CD4-positive, alpha-beta T cell treated with Interferon gamma for 1 hour (primary cell): ENCODE measurements at places on chromosomes 5 and 9.

- no peak for DNase-seq
Measured at GRCh38 chr9:86175743-86176456, 76.5 kb upstream of the GOLM1 start.

DNA sequence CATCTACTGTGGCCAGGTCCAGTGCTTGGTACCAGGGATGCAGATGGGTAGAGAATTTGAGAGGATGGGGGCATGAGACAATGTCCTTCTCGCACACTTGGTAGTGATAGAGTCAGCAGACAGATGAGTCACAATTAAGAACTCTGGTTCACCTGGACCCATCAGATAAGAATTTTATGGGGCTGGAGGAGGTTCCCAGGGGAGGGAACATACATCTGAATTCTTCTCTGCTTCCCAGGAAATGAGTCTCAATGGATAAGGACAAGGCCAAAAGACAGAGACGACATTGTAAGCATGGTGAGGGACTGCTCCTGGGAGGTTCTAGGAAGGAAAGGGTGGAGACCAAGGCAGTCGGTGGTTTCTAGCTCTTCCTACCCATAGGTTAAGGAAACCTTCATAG lies 5.3 kb downstream of the SLC4A9 start:
- DNase-seq: no peak

GRCh38 chr9:93577078-93577974 lies 942 bp downstream of the PHF2 start:
- no peak for DNase-seq

DNA sequence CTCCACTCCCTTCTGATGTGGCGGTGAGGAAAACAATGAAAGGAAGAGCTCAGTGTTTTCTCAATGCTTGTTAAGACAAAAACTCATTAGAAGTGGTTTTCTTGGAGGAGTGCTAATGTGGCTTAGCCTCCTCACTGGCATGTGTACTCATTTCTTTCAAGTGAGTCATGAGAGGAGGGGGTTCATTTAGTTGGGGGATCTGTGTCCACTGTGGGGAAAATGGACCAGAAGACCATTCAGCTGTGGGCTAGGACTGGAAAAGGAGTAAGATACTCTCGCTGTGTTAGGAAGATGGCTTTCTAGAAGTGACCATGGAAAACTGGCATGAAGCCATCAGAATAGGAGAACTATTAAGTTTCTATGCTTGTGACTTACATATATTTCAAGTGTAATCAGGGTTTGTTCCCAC lies 23.5 kb downstream of the KLF9 start:
- DNase-seq: no peak

DNA sequence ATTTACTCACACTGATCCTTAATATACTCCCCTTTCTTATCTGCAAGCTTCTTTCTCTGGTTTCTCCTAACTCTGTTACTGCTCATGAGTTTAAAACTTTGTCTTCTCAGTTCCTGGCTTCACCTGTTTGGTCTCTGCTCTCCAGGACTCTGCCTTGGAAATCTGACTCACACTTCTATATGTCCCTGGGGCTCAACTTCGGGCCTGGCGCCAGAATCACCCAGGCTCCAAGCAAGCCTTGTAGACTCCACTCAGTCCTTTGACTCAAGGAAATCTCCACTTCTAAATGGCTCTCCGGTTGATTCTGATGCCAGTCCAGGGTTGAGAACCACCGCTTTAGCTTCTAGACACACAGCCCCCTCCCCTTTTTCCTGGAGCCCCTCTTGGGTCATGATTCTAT lies 57.8 kb downstream of the TMC1 start:
- no peak for DNase-seq

- no peak for DNase-seq
Measured at GRCh38 chr5:124735169-124735858, 11.1 kb downstream of the ZNF608 start.
